ENCODE measurements at places on chromosomes 6 and 20.

- no peak overlapping the region for H3K4me3 ChIP-seq
- no peaks in the 10 kb centered on the region for H3K4me1 ChIP-seq
- no peaks in the 10 kb centered on the region for H3K36me3 ChIP-seq
Measured at GRCh38 chr20:8969146-8969583, 99.7 kb upstream of the PLCB4 start.

DNA sequence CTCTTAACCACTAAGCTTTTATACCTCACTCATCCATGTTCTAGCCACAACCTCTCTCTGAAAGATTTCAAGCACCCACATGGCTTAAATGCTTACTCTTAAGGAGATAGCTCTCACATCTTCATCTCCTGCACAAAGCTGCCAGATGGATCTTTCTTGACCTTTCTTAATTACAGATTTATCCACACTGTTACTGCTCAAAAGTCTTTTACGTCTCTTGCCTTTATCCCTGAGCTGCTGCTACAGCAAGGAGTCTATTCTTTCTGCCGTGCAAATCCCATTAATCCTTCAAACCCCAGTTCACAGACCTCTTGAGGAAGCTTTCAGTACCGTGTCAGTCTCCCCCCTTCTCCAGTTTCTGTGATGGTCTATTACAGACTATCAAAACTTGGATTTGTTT, 54.6 kb downstream of the B4GALT5 start:
- H3K27me3 ChIP-seq, result no peaks in the 10 kb centered on the region
- peaks cover 13% of the 10 kb centered on the region for H3K4me1 ChIP-seq
- DNase-seq, result no peak

DNA sequence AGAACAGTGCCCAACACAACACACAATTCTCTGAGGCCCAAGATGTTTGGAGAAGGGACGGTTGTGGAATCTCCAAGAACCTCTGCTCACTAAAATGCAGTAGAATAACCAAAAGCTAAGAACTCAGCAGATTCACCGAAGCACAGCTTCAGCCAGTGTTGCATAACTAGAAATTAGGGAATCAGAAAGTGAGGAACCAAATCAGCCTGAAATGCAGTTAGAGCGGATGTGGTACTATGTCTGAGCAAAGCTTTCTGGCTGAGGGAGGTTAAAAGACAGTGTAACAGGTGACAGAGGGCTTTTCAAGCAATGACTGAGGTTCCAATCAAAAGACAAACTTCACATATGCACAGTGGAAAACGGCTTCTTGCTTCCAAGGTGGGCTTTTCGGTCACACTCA, 197.9 kb upstream of the KCNK16 start:
- no peaks in the 10 kb centered on the region for H3K36me3 ChIP-seq
- H3K27ac ChIP-seq, result no peak overlapping the region
- no peak overlapping the region for H3K4me3 ChIP-seq
- H3K27me3 ChIP-seq, result peaks cover 3% of the 10 kb centered on the region
- DNase-seq, result no peak

DNA sequence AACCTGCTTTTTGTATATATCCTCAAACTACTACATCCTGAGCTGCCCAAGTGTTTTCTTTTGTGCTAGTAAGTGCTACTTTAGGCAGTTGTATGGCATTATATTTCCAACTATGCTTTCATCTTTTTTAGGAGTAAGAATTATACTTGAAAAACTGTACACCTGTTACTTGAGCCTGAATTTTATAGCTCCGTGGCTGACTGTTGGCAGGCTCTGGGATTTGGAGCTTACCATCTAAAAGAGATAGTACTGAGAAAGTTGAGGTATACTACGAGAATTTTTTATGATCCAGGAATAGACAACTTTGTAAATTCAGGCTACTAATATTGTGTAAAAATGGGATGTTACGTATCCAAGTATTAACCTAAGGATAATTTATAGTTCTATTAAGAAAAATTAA, 32.4 kb downstream of the RNF217 start:
- no peaks in the 10 kb centered on the region for H3K27me3 ChIP-seq
- no peaks in the 10 kb centered on the region for H3K36me3 ChIP-seq
- no peak for DNase-seq
- no peak overlapping the region for H3K27ac ChIP-seq
- no peak overlapping the region for H3K4me3 ChIP-seq

GRCh38 chr6:4368649-4369048, 233.3 kb upstream of the ECI2 start:
- H3K36me3 ChIP-seq, result no peaks in the 10 kb centered on the region
- H3K4me1 ChIP-seq, result no peaks in the 10 kb centered on the region
- H3K27ac ChIP-seq, result no peak overlapping the region
- peaks cover 3% of the 10 kb centered on the region for H3K27me3 ChIP-seq
- H3K4me3 ChIP-seq, result no peak overlapping the region

GRCh38 chr6:163381118-163381756, 33.3 kb upstream of the QKI start:
- H3K36me3 ChIP-seq, result no peaks in the 10 kb centered on the region
- H3K27ac ChIP-seq, result no peak overlapping the region
- no peaks in the 10 kb centered on the region for H3K4me1 ChIP-seq
- DNase-seq, result no peak

DNA sequence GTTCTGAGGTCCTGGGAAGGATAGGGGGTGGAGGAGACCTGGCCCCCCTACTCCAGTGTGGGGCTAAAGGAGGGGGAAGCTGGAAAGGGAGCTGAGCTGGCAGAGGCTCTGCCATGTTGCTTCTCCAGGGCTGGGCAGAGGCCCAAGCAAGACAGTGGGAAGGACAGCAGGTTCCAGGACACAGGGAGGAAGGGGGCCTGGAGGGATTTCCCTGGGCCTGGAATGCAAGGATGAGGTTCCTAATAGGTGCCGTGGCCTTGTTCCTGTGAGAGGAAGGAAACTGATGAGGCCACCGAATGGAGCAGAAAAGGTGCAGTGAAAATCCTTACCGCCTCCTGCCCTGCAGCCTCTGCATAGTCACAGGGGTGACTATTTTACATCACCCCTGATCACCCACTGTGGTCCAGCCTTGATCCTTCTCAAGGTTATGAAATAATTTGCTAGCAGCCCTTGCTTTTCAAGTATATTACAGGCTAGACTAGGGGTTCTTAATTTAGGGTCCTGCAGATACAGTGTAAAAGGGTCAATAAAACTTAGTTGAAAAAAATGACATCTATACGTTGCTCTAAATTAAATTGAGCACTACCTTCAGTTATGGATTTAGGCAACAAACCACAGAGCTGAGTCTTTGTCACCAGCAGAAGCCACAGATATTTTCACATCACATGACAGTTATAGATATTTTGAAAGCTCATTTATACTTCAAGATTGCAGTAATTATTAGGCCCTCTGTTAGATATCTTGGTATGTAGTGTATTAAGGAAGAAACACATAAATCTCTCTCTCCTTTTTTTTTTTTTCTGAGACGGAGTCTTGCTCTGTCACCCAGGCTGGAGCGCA, 45.7 kb upstream of the RNF24 start:
- no peak overlapping the region for H3K4me3 ChIP-seq
- no peak for DNase-seq
- H3K36me3 ChIP-seq, result no peaks in the 10 kb centered on the region
- peaks cover 17% of the 10 kb centered on the region for H3K4me1 ChIP-seq
- no peaks in the 10 kb centered on the region for H3K27me3 ChIP-seq
- H3K27ac ChIP-seq, result no peak overlapping the region

DNA sequence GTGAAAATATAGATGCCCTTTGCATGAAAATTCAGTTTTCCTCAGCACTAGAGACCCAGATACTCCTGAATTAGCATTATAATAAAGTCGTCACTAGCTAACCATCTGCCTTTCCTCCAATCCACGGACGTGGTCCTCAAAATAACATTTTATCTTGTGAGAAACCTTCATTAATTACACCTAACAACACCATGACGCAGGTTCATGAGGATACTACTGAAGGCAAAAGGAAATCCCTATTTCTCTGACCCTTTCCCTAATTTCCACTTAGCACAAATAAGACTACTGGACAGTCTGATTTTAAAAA, 1.3 kb upstream of the PNISR start:
- peak overlapping the region; percentile 95 for H3K4me3 ChIP-seq
- peak overlapping the region; percentile 99 for H3K27ac ChIP-seq
- DNase-seq, result no peak
- H3K36me3 ChIP-seq, result peaks cover 22% of the 10 kb centered on the region
- peaks cover 52% of the 10 kb centered on the region for H3K4me1 ChIP-seq

GRCh38 chr6:139762587-139763031, 388.2 kb upstream of the CITED2 start:
- no peak overlapping the region for H3K27ac ChIP-seq
- H3K36me3 ChIP-seq, result no peaks in the 10 kb centered on the region
- no peaks in the 10 kb centered on the region for H3K27me3 ChIP-seq
- H3K4me3 ChIP-seq, result no peak overlapping the region

- H3K27ac ChIP-seq, result peak overlapping the region; percentile 31
- H3K27me3 ChIP-seq, result no peaks in the 10 kb centered on the region
- H3K36me3 ChIP-seq, result peaks cover 17% of the 10 kb centered on the region
- DNase-seq, result no peak
Measured at GRCh38 chr6:15322184-15322583, 76.3 kb downstream of the JARID2 start.

DNA sequence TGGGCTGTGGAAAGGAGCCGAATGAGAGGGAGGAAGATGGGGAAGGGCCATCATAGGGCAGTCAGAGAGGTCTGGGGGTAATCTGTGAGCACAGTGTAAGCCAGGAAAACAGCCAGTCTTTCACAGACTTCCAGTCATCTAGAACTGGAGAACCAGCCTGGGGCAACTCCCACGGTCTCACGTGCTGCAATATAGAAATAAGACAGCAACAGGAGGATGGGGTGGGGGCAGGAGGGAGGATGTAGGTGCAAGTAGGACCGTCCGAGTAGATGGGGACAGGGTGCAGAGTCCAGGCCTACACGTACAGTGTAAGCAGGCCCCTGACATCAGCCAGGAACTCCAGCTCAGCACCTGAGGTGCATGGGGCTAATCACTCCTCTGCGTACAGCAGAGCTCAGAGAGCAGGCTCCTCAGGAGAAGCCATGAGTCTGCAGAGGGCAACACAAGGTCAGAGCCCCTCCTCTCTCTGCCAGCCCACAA, 58.2 kb upstream of the TNFAIP3 start:
- H3K4me1 ChIP-seq, result peaks cover 83% of the 10 kb centered on the region
- H3K27me3 ChIP-seq, result no peaks in the 10 kb centered on the region
- H3K4me3 ChIP-seq, result no peak overlapping the region
- no peak for DNase-seq
- no peaks in the 10 kb centered on the region for H3K36me3 ChIP-seq

- no peak overlapping the region for H3K4me3 ChIP-seq
- H3K27ac ChIP-seq, result no peak overlapping the region
- peaks cover 31% of the 10 kb centered on the region for H3K4me1 ChIP-seq
- no peaks in the 10 kb centered on the region for H3K36me3 ChIP-seq
- H3K27me3 ChIP-seq, result no peaks in the 10 kb centered on the region
- DNase-seq, result no peak
Measured at GRCh38 chr6:157228426-157229131, 94.7 kb downstream of the TMEM242 start.

- H3K4me3 ChIP-seq, result no peak overlapping the region
- peak overlapping the region; percentile 47 for H3K27ac ChIP-seq
- DNase-seq, result no peak
- H3K36me3 ChIP-seq, result no peaks in the 10 kb centered on the region
- H3K4me1 ChIP-seq, result peaks cover 17% of the 10 kb centered on the region
Measured at GRCh38 chr6:37109714-37110499, 60.0 kb upstream of the PIM1 start.

DNA sequence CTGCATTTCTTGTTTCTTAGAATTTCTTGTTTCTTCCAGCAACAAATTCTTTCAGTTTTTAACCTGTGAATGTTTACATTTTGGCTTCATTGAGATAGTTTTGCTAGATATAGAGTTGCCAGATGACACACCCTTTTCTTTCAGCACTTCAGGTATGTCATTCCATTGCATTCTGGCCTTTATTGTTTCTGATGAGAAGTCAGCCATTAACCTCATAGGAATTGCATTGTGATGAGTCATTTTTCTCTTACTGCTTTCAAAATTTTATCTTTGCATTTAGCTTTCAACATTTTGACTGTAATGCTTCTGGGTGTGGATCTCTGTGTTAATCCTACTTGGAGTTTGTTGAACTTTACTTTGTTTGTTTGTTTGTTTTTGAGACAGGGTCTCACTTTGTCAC, 440.3 kb upstream of the HS3ST5 start:
- no peaks in the 10 kb centered on the region for H3K36me3 ChIP-seq
- H3K27me3 ChIP-seq, result no peaks in the 10 kb centered on the region
- no peak overlapping the region for H3K27ac ChIP-seq

DNA sequence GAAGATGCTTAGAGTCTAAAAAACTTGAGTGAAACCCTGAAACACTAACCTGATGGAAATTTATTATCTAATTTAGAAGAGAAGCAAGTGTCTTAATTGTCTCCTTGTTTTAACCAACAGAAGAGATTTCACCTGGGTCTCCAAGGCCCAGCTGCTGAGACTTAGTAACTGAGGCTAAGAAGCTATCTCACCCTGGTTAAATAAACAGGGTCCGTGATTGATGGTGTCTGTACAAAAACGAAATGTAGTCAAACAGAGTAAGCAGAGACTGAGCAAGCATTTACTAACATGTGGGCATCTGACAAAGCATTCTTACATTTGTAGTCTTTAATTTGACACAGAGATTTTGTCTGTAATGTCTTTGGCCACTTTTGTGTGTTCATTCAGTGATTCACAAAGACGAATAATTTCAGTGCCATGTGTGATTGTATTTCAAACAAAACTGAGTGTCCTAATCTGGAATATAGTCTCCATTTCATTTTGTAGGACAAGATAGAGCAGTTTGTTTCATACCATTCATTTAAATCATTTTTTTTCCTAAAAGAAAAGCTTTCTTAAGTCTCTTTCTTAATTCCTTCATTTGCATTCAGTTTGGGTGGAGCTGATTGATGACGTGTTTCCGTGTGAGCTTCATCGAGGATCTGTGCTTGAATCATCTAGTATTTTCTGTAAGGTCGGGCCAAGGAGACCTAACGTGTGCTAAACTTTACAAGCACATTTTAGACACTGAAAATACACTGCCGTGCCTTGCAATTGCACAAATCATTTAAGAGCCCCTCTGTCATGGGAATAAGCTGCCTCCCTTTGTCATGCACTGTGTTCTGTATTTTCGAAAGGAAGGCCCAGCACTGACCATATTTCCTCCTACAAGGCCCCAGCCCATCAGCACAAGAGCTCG, 170.6 kb upstream of the QKI start:
- peaks cover 27% of the 10 kb centered on the region for H3K27me3 ChIP-seq
- DNase-seq, result no peak
- no peak overlapping the region for H3K4me3 ChIP-seq
- H3K27ac ChIP-seq, result no peak overlapping the region
- H3K4me1 ChIP-seq, result no peaks in the 10 kb centered on the region

GRCh38 chr6:16361861-16362260, 123.5 kb downstream of the GMPR start:
- H3K36me3 ChIP-seq, result no peaks in the 10 kb centered on the region
- no peak overlapping the region for H3K4me3 ChIP-seq
- no peak overlapping the region for H3K27ac ChIP-seq
- no peaks in the 10 kb centered on the region for H3K27me3 ChIP-seq
- no peak for DNase-seq

DNA sequence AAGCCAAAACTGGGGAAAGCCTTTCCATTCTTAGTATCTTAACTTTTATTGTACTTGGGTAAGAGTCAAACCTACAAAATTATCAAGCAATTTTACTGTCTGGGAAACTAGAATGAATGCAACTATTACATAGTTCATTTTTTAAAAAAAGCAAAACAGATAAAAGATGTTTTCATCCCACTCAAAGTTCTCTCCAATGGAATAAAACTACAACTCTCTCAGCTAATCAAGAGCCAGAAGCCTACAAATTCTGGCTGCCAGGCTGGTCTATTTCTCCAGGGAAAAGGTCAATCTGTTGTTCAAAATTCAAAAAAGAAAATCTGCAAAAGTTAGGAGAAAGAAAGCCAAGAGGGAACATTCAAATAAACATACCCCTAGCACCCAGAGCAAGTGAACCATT, 56.2 kb downstream of the COL12A1 start:
- peaks cover 2% of the 10 kb centered on the region for H3K4me1 ChIP-seq
- no peak overlapping the region for H3K4me3 ChIP-seq
- peaks cover 23% of the 10 kb centered on the region for H3K27me3 ChIP-seq
- no peaks in the 10 kb centered on the region for H3K36me3 ChIP-seq
- DNase-seq, result no peak
